ENCODE measurements at places on chromosomes 13 and 19.

GRCh38 chr19:5480427-5480836 lies 25.2 kb downstream of the ZNRF4 start:
- peak; percentile 45 for DNase-seq

- no peak for DNase-seq
Measured at GRCh38 chr13:33207615-33207961, 78.0 kb downstream of the STARD13 start.

DNA sequence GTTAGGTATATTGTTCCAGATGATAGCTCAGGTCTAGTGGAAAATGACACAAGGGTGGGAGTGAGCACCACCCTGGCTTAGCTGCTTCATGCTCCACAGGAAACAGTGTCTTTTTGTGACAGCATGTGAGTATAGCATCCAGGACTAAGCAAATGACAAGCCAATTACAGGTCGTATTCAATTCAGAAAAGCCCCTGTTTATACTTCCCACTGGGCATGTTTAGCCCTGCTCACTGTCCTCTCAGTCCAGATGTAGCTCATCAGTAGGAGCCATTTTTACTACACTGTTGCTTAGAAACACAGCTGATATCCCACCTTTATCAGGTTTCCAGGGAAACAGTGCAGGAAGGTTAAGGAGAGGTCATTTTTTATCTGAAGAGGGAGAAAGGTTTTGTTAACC lies 8.0 kb downstream of the ABHD13 start:
- DNase-seq: no peak

DNA sequence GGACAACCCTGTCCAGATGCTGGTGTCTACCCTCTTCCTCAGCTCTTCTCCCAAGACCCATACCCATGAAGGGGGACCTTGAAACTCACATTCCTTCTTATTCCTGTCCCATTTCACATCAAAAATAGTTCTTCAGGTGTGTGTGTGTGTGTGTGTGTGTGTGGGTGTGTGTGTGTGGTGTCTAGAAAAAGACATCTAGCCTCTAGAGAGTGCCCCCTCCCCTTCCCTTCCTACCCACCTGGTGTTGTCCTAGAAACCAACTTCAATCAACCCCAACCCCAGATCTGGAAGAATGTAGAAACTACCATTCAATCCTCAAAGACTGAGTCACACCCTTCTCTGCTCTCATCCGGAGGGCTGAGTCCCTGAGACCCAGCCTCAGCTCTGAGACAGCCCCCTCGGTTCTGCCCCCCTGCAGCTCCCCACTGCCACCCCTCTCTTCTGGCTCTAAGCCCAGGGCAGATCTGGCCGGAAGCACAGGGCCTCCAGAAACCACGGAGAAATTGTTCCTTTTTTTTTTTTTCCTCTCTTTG lies 3.5 kb downstream of the KCNN4 start:
- no peak for DNase-seq

GRCh38 chr13:49935171-49936074 lies 717 bp downstream of the SPRYD7 start:
- peak; percentile 22 for DNase-seq

DNA sequence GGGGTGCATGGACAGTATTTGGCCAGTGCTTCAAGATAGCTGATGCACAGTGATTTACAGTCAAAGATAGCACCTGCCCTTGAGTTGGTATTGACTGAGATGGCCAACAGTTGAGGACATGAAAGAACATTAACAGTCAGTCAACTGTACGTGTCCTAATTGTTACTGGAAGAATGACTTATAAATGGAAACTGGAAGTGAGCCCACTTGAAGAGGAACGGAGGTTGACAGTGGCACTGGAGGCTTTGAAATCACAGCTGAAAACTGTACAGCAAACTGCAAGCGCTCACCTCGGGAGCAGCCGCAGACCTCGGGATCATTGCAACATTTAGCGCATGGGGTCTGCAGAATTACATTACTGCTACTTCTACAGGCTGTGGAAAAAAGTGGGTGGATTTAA lies 77.1 kb downstream of the GGACT start:
- no peak for DNase-seq

DNA sequence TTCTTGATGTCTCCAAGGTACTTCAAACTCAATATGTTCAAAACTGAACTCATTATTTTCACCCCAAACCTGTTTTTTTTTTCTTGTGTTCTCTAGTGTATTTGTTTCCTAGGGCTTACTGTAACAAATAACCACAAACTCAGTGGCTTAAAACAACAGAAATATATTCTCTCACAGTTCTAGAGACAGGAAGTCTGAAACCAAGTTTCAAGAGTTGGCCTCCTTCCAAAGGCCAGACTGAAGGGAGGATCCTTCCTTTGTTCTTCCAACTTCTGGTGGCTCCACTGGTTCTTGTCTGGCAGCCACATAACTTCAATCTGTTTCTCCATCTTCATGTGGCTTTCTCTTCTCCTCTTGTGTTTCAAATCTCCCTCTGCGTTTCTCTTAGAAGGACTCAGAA lies 62.0 kb upstream of the PDCD5 start:
- no peak for DNase-seq

DNA sequence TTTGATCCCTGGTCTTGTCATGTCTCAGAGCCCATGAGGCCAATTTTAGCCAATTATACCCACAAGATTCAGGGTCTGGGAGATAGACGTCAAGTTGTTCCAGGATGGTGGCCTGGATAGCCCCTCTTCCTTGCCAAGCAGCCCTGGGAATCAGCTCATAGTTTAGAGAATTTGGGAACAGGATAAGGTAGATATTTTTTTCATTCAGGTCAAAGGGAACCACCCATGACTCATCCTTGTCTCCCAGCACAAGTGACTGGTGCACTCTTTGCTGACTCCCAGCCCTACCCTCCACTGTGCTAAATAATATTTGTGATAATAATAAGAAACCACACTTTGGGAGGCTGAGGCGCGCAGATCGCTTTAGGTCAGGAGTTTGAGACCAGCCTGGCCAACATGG lies 17.1 kb upstream of the S1PR4 start:
- no peak for DNase-seq

- peak; percentile 72 for DNase-seq
Measured at GRCh38 chr13:48580185-48580803, 47.4 kb upstream of the RCBTB2 start.

DNA sequence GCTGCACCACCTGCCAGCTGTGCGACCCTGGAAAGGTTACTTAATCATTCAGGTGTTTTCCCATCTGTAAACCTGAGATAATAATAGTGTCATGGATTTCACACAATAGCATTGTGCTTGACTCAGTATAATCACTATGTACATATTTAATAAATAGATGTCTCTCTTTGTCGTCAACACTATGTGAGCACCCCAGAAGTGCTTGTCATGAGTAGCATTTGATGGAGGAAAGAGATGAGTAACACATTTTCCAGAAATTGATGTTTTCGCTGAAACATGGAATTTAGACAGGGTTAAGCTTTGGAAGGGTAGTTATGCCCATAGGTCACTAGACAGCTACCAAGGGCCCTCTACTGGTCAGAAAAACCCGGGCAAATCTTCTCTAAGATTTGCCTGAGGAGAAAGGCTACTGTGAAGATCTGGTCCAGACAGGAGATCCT lies 9.5 kb upstream of the MBNL2 start:
- DNase-seq: no peak

GRCh38 chr13:27830010-27830409 lies 37.7 kb downstream of the GSX1 start:
- DNase-seq: peak; percentile 67

GRCh38 chr19:46728208-46728607 lies 11.3 kb upstream of the PRKD2 start:
- DNase-seq: no peak

DNA sequence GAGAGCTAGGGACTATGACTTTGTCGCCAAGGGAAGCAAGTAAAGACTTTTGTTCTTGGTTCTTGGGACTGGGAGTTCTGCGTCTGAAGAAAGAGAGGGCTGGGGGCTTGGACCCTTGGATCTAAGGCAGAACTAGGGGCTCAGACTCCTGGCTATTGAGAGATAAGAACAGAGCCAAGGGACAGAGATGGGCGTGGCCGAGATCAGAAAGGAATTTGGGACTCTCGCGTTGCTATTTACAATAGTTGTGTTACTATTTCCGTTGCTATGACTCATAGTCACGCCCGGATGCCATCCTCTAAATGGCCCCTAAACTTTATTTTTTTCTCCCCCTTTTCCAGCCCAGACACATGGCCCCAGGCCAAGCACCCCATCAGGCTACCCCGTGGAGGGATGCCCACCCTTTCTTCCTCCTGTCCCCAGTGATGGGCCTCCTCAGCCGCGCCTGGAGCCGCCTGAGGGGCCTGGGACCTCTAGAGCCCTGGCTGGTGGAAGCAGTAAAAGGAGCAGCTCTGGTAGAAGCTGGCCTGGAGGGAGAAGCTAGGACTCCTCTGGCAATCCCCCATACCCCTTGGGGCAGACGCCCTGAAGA lies 759 bp downstream of the PPP1R15A start:
- peak; percentile 68 for DNase-seq

GRCh38 chr19:17095141-17095919 lies 19.8 kb downstream of the MYO9B start:
- DNase-seq: no peak

GRCh38 chr19:36182612-36183244 lies 30.5 kb upstream of the COX7A1 start:
- no peak for DNase-seq

- no peak for DNase-seq
Measured at GRCh38 chr13:51971520-51972426, 39.5 kb downstream of the ATP7B start.

DNA sequence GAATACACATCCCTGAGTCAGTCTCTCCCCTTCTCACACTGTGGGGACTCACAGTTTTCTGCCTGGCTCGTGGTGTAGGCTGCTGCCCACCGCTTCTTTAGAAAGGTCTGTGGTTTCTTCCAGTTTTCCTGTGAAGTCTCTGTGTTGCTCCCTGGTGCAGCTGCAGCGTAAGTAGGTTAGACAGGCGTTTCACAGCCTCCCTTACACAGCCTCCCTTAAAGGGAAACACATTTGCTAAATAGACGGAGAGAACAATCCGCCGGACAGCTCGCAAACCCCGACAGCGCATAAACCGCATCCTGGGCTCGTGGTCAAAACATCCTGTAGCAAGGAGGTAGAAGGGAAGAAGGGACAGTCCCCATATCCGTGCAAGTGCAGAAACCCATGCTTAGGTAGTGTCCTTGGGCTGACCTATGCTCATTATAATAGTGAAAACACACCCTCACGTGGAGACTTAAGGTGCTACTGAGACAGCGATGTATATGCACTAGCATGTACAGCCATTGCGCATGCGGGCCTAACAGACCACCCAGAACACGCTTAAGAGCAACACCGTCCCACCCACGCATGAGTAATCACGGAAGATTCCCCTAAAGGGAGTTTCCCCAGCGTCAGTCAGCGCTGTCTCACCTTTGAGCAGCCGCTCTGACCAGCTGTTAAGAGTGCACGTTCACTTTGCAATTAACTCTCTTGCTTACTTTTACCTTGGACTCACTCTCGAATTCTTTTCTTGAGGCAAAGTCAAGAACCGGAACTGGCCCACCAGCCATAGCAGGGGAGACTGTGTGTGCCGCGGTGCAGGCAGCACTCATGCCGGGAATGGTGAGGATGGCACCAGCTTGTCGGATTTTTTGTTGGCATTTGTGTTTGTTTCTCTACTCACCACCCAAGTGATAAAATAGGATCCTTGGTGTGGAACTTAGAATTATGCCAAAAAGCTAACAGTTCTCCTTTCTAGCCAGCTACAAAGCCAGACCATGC lies 16.6 kb downstream of the SIGLEC8 start:
- peak; percentile 79 for DNase-seq

DNA sequence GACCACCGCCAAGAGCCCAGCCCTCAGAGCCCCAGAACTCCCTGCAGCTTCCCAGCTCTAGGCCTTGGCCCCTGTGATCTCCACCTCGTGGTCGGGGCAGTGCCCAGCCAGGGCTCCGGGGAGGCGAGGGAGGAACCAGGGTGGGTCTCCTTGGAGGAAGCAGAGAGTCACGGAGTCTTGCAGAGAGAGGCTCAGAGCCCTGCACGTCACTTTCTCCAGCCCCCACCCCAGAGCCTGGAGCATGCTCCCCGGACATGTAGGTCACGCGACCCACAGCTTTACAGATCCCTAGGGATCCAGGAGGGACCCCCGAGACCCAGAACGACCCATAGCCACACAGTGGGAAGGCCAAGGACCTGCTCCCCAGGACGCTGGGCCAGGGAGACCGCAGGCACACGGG lies 11.9 kb downstream of the GADD45B start:
- DNase-seq: no peak

DNA sequence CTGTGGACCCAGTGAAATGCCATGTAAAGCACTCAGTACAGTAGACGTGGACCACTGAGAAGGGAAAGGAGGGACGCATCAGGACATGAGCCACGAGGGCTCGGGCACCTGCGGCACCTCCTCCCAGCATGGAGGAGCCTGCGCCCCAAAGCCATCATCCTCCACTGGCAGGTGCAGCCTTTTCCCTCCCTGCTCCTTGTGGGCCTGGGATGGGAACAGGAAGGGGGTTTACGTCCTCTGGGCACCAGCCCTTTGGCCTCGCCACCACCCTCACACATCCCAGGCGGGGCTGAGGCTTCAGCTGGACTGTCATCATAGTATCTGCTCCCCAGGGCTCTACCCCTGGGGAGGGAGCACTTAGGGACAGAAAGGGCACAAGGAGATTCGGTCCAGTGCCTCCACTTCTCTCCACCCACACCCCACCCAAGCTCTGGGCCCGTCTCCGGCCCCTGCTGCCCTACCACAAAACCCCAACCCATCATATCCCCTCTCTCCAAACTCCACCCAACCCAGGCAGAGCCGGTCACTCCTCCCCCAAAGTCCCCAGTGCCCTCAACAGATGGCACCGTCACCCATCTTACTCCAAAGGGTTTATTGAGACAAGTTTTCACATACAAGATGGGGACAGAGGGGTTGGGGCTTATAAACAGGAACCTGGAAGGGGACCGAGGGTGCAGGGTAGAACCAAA lies 2.2 kb upstream of the PRKD2 start:
- no peak for DNase-seq

- DNase-seq: no peak
Measured at GRCh38 chr13:45103449-45103848, 16.9 kb upstream of the GTF2F2 start.

DNA sequence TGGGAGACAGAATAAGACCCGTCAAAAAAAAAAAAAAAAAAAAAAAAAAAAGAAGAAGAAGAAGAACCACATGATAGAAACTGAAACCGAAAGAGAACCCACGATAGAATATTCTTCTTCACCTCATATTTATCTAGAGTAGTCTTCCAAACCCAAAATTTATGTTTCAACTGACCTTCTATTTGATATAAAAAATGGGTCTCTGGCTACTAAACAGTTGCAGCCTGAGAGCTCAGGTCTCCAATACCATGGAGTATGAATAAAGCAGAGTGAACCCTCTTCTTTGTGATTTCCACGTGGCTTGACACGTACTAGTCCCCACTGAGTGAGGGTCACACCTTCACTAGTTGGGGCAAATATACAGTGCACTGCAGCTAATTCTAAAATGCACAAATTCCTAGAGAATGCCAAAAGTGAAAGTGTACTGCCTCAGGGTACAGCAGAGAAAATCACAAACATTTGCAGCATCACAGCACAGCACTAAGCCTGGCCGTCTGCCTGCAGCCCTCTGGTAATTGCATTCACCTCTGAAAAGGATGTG lies 30.8 kb upstream of the RFC3 start:
- DNase-seq: no peak

GRCh38 chr13:108227651-108228272 lies 9.6 kb downstream of the ABHD13 start:
- DNase-seq: no peak

Data from stimulated activated CD4-positive, alpha-beta T cell treated with anti-CD3 and anti-CD28 coated beads, Interleukin-4, amount 100 ng/mL, for 1 hour (primary cell).